ENCODE measurements at places on chromosomes 6 and 20.

GRCh38 chr6:159217595-159218275, 48.5 kb downstream of the FNDC1 start:
- DNase-seq = no peak

DNA sequence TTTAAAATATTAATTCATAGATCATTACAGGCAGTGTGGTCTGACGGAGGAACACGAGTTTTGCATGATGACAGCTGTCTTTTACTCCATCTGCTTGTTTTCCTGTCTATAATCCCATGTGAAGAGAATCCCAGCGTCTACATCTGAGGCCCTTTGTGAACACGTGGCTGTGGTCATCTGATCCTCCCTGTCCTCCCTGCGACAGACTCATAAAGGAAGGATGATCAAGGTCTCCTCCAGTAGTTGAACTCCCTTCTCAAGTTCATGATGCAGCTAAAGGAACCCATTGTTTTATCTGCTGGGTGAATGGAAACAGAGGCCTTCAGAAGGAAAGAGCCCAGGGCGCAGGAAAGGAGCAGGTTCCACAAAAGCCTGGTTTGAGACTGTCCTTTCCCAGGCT, 435.8 kb upstream of the JARID2 start:
- no peak for DNase-seq

DNA sequence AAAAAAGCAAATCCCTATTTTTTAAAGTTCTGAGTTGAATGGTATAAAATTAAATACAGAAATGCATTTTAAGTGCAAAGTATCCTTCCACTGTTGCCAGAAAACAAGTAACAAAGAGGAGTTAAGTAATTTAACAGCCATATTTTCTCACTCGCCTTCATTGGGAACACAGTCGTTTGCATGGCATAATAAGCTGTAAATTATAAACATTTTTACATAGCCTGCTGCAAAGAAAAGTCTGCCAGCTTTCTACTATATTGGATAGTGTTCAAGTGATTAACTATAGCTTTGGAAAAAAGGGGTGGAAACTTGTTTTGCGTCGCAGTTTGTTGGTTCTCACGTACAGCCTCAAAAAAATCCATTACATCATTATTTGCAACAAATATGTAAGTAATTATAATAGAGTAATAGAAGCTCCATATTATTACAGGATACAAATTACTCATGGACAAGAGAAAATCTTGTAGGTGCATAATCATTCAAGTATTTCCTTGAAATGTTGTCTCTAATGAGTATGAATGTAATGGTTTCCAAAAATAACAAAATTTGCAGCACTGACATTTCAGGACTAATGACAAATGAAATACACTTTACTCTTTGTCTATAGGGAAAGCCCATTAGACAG, 139.3 kb downstream of the PDSS2 start:
- DNase-seq = no peak

- DNase-seq = no peak
Observed at GRCh38 chr6:12522347-12522746, 194.2 kb upstream of the PHACTR1 start.

- no peak for DNase-seq
Observed at GRCh38 chr6:92779746-92780145, 639.6 kb downstream of the EPHA7 start.

DNA sequence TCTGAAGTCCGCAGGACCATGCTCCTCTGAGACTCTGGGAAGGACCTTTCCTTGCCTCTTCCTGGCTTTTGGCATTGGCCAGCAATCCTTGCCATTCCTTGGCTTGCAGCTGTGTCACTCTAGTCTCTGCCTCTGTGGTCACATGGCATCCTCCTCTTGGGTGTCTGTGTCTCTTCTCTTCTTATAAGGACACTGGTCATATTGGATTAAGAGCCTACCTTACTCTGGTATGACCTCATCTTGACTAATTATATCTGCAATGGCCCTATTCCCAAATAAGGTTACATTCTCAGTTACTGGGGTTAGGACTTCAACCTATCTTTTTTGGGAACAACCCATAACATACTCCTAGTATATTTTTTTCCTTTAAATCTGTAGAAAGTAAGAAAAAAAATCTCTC, 49.9 kb upstream of the GTSF1L start:
- no peak for DNase-seq

GRCh38 chr6:51182827-51183226, 364.2 kb downstream of the TFAP2B start:
- DNase-seq = no peak

Measured in neuronal stem cell (in vitro differentiated cells).